ENCODE measurements at places on chromosomes 6 and 20.

DNA sequence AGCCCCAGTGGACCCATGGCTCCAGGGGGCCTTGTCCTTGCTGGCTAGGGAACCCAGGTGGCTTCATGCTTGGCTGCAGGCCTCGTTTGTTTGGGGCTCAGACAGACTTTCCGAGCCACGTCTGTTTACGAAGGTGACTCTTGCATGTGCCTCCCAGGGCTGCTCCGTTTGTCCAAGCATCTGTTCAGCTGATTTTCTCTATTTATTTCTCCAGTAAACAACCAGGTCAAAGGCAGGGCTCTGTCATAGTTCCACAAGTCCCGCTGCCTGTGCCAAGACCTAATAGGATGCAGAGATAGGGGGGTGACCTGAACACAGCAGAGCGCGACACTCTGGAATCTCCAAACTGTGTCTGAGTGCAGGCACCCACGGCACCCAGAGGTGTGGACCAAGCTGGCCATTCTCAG is 12.8 kb upstream of the SPO11 start:
- no peak for DNase-seq

GRCh38 chr20:43294031-43294430 is 104.3 kb upstream of the PTPRT start:
- DNase-seq, result no peak

DNA sequence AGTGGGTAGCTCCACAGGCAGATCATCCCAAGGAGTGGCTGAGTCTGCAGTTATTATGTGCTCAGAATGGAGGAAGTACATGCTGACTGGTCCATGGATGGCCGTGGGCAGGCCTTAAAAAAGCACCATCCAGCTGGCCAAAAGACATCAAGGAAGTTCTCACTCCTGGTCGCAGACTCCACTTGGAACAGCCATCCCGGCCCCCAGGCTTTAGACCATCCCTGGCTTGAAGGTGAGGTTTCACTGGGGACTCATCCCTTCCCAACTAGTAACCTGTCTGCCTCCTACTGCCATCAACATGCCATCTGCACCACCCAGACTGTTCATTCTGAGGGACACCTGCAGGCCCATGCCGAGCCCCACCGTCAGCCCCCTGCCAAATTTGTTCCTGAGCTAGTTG is 36.1 kb upstream of the OPRM1 start:
- DNase-seq, result no peak

DNA sequence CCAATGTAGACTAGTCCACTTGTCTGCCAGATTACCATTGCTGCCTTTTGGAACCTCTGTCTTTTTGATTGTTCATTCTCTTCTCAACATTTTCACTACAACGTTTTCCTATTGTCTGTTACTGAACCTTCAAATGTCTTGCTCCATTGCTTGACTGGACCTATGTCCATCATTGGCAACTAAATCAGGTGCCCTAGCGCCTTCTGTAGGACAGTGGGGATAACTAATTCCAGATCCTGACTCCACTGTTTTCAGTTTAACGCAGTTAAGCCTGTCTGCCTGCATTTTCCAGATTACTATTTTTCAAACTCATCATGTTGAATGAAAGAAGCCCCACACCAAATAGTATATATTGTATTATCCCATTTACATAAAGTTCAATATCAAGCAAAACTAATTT is 433.6 kb downstream of the RNF144B start:
- DNase-seq, result no peak

DNA sequence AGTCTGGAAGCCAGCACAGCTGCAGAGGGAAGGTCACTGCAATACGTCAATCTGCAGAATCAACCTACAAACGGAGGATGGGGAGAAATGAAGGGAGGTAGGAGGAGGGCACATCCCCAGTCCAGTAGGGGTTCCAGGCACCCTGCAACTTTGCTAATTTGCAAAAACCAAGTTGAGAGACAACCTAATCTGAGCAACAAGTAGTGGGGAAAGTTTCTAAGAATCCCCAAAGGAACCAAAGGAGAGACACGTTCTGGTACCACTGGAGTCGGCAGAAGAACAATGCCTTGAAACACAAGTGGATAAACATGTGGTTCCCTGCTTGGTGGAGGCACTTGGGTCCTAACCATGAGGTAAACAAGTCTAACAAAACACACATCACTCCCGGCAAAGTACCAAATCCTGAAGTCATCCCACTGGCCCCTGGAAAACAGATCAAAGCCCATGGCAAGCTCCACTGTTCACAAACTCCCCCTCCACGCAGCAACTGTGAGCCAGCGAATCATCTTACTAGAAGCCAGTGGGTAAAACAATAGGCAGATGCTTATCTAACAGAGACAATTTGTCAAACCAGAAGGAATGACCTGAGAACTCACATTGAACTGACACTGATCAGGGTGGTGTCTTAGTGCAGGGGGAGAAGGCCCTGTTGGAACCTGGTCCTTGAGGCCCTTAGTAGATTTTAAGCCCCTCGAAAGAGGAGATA is 4.7 kb downstream of the MRPS18A start:
- DNase-seq, result no peak

- no peak for DNase-seq
These were observed 374.1 kb upstream of the HTR1E start for GRCh38 chr6:86563197-86563596.

- DNase-seq, result no peak
These were observed 100.5 kb downstream of the TBX18 start for GRCh38 chr6:84663866-84664265.

DNA sequence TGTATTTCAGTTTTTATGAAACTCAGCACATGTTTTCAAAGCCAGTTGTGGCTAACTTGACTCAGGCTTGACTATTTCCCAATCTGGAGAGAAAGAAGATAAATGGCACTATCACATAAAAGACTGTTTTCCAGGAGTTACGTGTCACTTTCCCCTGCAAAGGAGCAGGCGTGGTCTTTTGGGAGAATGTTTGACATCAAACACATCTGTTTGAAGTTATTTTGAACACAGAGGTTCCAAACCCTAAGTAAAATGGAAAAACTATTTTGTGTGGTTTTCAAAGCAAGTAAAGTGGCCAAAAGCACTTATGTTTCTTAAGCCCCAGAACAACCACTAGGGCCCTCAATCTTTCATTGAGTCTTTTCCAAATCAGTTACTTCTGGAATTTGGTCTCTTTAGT is 89.7 kb downstream of the FOXF2 start:
- no peak for DNase-seq

DNA sequence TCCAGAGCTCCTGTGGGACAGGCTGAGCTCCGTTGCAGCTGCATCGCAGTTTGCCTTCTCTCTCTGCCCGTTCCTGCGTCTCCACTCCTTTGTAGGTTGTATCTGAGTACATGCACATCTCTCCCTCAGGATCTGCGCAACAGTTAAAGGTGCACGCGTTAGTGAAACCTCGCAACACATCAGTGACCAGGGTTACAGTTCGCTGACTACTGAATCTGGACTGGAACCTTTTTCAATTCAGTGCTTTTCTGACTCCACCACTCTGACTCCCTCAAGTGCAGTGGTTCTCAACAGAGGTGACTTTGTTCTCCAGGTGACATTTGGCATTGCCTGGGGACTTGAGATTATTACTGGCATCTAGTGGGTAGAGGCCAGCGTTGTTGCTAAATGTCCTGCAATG is 44.0 kb downstream of the UST start:
- DNase-seq, result no peak

DNA sequence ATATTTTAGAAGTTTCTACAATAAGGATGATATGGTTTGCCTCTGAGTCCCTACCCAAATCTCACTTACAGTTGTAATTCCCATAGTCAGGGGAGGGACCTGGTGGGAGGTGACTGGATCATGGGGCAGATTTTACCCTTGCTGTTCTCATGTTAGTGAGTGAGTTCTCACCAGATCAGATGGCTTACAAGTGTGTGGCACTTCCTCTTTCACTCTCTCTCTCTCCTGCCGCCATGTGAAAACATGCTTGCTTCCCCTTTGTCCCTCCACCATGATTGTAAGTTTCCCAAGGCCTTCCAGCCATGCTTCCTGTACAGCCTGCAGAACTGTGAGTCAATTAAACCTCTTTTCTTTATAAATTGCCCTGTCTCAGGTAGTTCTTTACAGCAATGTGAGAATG is 527.5 kb upstream of the ID4 start:
- no peak for DNase-seq

- no peak for DNase-seq
These were observed 67.2 kb upstream of the TBC1D7 start for GRCh38 chr6:13395272-13396237.

- no peak for DNase-seq
These were observed 64.9 kb upstream of the PAX1 start for GRCh38 chr20:21640556-21640955.

DNA sequence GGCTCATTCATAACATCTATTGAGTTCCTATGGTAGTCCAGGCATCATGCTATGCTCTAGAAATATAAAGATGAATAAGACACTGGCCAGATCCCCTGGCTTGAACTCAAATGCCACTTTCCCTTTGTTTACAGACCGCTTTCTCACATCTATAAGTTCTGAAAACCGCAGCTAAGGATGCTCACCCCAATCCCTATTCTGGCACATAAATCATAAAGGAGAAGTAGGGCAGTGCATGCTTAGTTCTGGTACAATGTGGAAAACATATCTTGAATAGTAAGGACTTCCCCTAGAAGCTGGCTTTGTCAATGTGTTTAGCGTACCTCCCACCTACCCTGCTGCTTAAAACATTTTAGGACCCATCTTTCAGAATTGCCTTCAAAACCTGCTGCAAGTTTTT is 26.4 kb downstream of the MRS2 start:
- no peak for DNase-seq

- DNase-seq, result no peak
These were observed 4.5 kb upstream of the SGK2 start for GRCh38 chr20:43554369-43554768.

- DNase-seq, result no peak
These were observed 66.5 kb downstream of the ILRUN start for GRCh38 chr6:34630040-34630439.

DNA sequence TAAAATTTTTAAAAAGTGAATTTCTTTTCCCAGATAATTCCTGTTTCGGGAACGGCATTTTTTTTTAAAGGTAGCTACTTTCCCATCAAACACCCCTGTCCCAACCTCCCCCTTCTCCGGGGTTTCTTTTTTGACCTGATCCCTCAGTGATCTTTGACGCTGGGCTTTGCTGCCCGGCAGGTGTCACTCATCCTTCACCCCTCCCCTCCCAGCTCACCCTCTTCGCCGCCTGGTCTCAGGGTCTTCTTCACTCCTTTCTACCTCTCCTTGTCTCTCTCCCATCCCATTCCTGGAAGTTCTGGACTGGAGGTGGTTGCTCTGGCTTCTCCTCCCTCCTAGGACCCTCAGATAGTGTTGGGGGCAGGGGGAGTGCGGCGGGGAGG is 329 bp upstream of the GPR6 start:
- DNase-seq, result no peak

DNA sequence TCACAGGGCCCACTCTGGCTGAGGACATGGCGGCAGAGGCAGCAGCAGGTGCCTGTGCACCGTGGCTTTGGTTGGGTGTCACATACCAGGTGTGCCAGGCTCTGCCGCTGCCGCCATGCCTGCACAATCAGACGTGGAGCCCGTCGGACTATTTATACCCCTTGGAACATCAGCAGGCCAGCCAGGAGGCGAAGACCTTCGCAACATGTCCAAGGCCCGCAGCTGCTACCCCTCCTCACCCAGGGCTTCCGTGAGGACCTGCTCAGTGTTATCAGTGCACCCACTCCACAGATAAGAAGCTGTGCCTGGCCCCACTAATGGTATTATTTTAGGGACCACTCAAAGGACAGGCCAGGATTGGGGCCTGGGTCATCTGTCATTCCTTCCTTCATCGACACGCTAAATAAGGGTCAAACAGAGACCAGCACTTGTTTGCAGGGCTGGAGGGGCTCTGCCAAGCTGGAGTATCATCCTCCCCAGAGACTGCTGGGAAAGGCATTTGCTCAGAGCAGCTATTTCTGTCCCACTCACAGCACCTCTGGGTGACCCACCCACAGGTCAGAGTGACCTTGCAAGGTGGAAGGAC is 109.2 kb downstream of the BMP7 start:
- DNase-seq, result no peak

GRCh38 chr20:61477451-61477861 is 225.4 kb downstream of the CDH4 start:
- DNase-seq, result no peak

DNA sequence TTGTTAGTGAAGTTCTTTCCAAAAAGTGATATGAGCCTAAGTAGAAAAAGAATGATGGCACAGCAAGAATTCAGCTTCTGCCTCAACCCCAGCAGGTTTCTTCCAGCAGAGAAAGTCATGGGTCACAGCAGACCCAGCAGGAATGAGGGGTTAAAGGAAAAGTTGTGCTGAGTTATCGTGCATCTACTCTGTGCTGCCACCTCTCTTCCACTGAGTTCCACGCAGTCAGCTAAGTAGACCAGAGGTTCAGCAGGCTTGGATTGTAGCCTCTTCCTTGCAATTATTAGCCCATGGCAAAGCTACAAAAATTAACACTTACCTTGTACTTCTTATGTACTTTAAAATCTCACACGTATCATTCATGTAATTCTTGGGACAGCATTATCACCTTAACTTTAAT is 510.8 kb downstream of the PTPRT start:
- DNase-seq, result no peak

DNA sequence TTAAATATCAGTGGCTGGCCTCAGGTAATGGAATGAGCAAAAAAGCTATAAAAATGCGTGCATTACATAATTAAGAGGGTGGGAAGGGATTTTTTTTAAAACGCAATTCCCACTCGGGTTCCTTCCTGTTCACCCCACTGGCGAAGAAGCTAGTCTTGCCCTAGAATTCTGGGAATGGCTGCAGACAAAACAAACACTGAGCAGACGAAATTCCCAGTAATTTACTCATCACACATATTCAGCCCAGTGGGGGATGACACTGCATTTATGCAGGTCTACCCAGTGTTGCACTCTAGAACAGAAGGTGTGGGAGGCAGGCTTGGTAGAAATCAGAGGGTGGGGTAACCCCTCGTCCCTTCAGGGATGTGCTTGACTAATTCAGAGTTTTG is 2695.0 kb upstream of the DEFB115 start:
- no peak for DNase-seq

GRCh38 chr20:57393321-57394120 is 2.3 kb downstream of the RBM38 start:
- no peak for DNase-seq

GRCh38 chr6:28064272-28064671 is 16.1 kb upstream of the ZNF165 start:
- DNase-seq, result no peak

DNA sequence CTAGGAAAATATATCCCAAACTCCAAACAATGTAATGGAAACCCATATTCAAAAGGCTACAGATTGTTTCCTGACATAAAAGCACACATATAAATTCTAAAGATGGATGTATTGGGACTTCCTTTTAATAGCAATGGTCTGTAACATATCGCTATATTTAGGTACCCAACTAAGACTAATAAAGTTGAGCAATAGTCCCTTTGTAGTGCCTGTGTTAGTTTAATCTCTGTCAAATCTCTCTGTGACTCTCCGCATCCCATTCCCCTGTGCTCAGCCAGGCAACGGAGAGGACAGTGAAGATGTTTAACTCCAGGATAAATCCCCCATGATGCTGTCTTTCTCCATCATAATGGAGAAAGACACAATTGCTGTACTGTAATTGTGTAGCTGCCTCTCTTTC is 19.0 kb downstream of the RCAN2 start:
- DNase-seq, result no peak

GRCh38 chr6:43886067-43886461 is 116.1 kb downstream of the VEGFA start:
- no peak for DNase-seq
